Mesendoderm (in vitro differentiated cells): ENCODE measurements at places on chromosomes 7 and 10.

DNA sequence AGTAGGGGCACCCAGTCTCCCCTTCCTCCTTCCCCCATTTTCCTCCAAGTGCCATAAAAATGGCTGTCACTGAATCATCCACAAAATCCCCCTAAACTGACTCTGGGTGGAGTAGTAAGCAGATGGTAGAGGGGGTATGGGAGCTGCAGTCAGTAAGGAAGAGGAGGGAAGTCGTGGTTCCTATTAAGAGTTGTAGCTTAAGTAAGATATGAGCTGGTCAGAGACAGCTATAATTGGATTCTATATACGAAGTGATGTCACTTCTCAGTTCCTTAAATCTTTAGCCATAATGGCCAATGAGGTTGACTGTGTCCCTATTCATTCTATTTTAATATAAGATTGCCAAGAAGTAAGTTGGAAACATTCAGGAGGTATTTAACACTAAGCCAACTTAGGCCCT is 131.7 kb downstream of the SLC16A9 start:
- no peak overlapping the region for H3K27ac ChIP-seq
- H3K27me3 ChIP-seq: no peaks in the 10 kb centered on the region
- H3K36me3 ChIP-seq: no peaks in the 10 kb centered on the region
- DNase-seq: no peak
- no peak overlapping the region for H3K4me3 ChIP-seq
- peaks cover 3% of the 10 kb centered on the region for H3K4me1 ChIP-seq

DNA sequence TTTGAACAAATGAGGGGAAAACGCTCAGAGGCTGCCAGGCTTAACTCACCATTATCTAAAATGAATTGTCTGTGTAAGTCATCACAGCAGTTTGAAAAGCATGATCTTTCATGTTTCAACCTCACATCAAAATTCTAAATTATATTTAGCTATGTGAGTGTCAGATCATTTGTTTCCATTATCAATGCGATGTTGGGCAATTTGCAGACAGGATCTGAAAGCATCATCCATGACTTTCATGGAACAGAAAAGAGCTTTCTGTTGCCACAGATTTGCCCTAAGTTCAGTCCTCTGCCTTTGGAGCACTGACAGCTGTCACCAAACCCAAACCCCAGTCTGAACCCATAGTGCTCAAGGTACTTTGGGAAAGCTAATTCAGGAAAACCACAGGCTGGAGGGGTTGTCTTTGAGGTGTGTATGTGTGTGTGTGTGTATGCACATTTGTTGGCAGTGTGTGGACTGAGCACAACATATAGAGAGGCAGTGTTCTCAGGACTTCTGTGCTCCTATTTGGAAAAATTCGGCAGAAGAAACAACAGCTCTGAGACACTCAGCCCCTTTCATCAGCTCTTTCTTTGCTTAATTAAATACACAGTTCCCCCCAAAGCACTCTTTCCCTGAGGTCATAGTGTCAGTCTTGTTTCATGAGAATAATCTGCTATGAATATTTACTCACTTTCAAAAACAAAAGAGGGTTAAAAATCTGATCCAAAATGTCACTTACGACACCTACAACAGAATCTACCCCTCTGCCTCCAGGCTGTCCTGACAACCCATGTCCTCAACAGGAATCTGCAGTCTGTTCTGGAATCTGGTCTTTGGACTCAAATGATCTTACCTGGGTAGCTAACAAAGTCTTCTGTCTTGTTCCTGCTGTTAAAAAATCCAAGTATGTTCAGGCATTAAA is 188.5 kb upstream of the KLF14 start:
- no peak for DNase-seq
- no peaks in the 10 kb centered on the region for H3K27me3 ChIP-seq
- H3K4me1 ChIP-seq: no peaks in the 10 kb centered on the region
- no peaks in the 10 kb centered on the region for H3K36me3 ChIP-seq
- no peak overlapping the region for H3K4me3 ChIP-seq

DNA sequence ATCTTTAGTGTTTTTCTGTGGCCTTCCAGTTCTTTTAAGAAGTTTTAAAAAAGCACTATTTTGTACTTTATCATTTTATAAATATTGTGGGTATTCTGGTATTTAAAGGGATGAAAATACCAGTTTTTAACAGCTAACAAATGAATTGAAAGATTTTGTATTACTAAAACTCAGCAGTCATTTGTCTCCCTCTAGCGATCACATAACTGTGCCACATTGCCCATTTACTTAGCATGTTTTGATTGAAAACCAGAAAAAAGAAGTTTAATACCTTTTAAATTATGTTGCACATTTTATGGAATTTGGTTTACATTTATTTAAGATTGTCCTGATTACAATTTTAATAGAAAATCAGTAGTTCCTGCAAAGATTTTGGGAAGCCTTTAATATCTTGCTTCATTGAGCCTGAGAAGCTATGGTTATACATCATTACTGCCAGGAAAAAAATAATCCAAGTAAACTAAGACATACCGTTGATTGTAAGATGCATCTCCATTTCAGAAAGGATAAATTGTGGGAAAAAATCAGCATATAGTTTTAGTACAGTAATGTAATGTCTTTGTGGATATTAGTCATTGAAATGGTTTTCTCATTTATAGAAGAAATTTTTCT is 34.9 kb downstream of the TAX1BP1 start:
- H3K27ac ChIP-seq: no peak overlapping the region
- no peaks in the 10 kb centered on the region for H3K27me3 ChIP-seq
- H3K36me3 ChIP-seq: no peaks in the 10 kb centered on the region
- H3K4me1 ChIP-seq: no peaks in the 10 kb centered on the region

DNA sequence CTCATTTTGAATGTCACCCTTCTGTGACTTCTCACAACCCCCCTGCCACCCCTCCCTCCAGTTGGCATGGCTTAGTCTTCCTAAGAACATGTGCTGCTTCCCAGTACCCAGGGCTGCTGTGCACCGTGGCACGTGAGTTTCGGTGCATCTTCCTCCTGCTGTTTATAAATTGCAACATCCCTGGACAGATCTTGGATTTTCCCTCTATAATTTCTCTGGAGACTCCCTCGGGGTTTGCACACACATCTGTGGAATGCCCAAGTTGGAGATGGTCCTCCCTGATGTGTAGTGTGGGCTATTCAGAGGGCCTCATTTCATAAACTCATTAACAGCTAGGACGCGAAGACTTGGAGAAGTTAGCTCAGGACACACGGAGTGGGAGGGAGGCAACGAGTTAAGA is 52.9 kb downstream of the IKZF1 start:
- no peak overlapping the region for H3K4me3 ChIP-seq
- no peak overlapping the region for H3K27ac ChIP-seq
- no peaks in the 10 kb centered on the region for H3K36me3 ChIP-seq

- no peaks in the 10 kb centered on the region for H3K27me3 ChIP-seq
- no peaks in the 10 kb centered on the region for H3K36me3 ChIP-seq
- no peak overlapping the region for H3K27ac ChIP-seq
- no peak for DNase-seq
Measured at GRCh38 chr7:31082017-31082416, 29.9 kb downstream of the ADCYAP1R1 start.

DNA sequence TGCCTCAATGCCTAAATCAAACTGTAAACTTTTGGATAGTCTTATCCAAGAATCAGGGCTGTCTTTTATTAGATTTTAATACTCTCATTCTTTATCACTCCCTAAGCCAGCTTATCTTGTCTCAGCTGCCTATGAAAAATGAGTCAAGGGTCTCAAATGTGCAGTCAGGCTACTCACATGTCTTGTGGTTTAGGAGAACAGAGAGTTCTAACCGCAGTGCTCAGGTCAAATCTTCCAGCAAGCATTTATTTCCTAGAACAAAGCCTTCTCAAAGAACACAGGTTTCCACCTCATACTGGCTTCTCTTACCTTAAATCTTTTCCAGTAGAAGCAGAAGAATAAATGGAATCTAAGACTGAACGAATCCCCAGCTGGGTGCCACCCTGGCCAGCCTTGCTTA is 23.5 kb downstream of the HTR5A start:
- DNase-seq: no peak
- H3K27me3 ChIP-seq: no peaks in the 10 kb centered on the region
- H3K4me1 ChIP-seq: no peaks in the 10 kb centered on the region

DNA sequence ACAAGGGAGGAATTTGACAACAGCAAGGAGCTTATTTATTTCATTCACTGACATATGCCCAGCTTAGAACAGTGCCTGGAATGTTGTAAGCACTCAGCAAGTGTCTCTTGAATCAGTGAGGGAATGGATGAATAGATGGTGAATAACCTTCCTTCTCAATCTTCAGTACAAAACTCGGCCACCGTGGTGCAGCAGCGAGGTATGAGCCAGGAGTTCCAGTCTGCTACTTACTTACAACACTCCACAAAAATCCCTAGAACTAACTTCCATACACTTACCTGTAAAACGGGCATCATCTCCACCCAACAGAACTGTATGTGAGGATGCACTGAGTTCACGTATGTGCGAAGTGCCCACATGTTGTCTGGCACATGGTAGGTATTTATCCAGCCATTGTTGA is 237.4 kb downstream of the WDR11 start:
- H3K27ac ChIP-seq: no peak overlapping the region
- H3K4me3 ChIP-seq: no peak overlapping the region
- H3K4me1 ChIP-seq: peaks cover 5% of the 10 kb centered on the region
- DNase-seq: peak; percentile 66

DNA sequence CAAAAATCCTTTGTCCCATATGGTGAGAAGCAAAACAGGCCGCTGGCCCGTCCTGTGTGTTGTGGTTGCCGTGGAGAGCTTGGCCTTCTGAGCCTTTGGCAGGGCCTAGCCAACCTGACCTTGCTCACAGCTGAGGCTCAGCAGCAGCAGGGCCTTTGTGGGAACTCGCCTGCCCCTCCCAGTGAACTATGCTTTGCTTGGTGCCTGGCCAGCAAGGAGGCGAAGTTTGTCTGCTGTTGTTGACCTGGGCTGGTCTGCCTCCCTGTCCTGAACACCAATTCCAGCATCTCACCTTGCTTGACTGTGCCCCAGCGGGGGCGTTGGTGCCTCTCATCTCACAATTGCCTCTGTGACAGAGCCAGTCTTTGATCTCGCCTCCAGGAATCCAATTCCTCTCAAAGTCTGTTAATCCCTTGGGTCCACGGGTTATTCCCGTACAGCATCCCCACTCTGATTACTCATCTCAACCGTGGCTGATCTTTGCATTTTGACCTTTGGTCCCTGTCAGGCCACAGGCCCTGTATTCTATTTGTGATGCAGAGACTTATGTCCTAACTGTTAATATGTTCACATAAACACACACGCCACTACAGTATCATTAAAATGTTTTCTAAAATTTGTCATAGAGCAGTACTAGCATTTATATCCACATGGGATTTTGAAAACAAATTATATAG is 22.6 kb downstream of the EPDR1 start:
- peak; percentile 72 for DNase-seq
- H3K27ac ChIP-seq: no peak overlapping the region
- no peaks in the 10 kb centered on the region for H3K4me1 ChIP-seq
- no peak overlapping the region for H3K4me3 ChIP-seq
- no peaks in the 10 kb centered on the region for H3K27me3 ChIP-seq

DNA sequence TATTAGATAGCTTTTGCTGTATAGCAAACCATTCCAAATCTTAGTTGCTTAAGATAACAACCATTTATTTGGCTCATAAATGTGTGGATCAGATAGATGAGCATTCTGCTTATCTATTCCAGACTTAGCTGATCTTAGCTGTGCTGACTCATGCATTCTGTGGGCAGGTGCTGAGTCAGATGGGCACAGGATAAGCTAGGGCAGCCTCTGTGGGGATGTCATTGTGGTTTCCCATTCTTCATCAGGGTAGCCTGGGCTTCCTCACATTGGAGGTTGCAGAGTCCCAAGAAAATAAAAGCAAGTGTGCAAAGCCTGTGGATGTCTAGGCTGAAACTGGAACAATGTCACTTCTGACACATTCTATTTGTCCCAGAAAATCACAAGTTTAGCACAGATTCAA is 917.0 kb downstream of the TYW1 start:
- H3K4me1 ChIP-seq: no peaks in the 10 kb centered on the region
- no peak overlapping the region for H3K4me3 ChIP-seq
- H3K27ac ChIP-seq: no peak overlapping the region
- DNase-seq: peak; percentile 36

- peak; percentile 90 for DNase-seq
- no peak overlapping the region for H3K4me3 ChIP-seq
- no peaks in the 10 kb centered on the region for H3K4me1 ChIP-seq
- H3K27ac ChIP-seq: no peak overlapping the region
Measured at GRCh38 chr10:31242902-31243301, 76.1 kb upstream of the ZEB1 start.

DNA sequence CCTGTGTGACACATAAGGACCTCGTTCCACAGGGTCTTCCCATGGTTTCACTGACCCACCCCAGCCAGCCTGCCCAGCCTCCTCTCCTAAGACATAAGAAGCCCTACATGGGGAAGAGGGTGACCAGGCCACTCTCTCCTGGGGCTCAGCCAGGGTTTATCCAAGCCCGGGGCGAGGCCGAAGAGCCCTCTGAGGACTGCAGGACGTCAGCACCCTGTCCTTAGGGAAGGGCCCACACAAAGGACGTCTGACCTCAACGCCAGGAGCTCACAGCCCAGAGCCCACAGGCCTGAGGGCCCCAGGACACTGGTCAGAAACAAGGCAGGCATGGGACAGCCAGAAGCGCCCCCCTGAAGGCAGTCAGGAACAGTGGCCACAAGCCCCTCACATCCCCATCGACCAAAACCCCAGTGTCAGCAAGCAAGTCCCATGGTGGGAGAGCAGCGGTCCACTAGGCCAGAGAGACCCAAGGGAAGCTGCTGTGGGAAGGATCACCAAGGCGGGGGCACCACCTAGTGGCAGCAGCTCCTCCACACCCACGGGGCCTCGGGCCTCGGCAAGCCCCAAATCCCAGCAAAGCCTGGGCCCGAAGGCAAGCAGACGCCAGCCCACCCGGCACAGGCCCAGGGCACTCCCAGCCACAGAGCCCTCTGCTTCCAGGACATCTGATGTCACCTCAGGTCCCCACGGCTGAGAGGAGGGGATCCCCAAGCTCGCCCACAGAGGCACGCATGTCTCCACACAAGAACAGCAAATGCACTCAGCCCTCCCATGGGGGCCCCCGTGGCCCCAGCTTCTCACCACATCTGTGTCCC is 23.4 kb downstream of the MAD1L1 start:
- H3K4me1 ChIP-seq: no peaks in the 10 kb centered on the region
- no peak overlapping the region for H3K4me3 ChIP-seq
- no peak overlapping the region for H3K27ac ChIP-seq
- H3K36me3 ChIP-seq: peaks cover 13% of the 10 kb centered on the region
- DNase-seq: peak; percentile 72
- no peaks in the 10 kb centered on the region for H3K27me3 ChIP-seq

DNA sequence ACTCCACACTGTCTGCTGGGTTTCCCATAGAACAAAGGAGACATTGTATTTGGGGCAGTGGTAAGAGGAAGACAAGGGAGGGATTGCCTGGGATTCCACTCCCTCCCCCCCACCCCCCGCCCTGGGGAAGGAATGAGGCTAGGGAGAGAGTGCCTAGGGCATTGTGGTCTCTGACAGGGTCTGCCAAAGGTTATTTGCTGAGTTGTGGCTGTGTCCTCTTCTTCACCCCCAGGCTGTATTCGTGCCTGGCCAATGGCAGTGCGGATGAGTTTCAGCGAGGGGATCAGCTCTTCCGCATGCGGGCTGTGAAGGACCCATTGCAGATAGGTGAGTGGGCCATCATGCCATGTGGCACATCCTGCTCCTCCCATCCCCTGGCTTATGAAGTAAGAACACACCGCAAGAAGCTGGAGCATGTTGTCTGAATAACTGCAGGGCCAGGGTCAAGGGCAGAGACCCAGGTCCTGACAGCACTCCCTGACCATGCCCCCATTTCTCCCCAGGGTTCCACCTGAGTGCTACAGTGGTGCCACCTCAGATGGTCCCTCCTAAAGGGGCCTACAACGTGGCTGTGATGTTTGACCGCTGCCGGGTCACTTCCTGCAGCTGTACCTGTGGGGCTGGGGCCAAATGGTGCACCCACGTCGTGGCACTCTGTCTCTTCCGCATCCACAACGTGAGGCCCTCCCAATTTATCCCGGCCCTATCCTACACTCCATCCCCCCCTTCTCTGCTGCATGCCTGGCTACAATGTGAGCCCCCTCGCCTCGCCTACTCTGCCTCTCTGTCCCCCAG is 3.7 kb downstream of the ZSWIM8 start:
- peaks cover 3% of the 10 kb centered on the region for H3K4me1 ChIP-seq
- H3K27me3 ChIP-seq: no peaks in the 10 kb centered on the region
- DNase-seq: peak; percentile 20
- H3K27ac ChIP-seq: no peak overlapping the region
